ENCODE measurements at places on chromosomes 11 and 22.

DNA sequence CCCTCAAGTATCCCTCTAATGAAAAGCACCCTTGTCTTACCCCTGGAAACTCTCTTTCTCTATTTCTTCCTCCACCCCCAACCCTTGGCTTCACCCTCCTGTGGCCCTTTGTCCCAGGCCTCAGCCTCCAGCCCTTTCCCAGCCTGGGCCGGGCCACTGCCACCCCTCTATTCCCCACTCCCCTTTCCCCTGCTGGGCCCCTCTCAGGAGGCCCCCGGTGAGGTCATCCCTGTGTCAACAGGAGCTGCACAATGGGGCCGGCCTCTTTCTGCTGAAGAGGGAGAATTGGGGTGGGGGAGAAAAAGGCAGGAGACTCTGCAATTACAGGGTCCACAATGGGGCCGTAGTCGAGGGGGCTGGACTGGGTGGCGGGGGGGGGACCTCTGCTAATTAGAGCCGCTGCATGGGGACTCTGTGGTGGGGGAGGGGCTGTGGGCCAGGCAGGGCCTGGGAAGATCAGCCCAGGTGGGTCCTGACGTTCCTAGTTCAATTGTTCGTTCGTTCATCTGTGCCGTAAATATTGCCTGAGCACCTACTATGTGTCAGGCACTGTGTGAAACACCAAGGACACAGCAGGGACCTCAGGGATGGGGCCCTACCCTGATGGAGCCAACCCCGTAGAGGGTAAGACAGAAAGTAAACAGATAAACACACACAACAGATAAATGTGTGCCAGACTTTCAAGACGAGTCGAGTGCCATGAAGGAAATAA, 18.5 kb upstream of the MPPED1 start:
- no peak for DNase-seq

- DNase-seq = no peak
Observed at GRCh38 chr11:35859301-35859700, 84.6 kb upstream of the LDLRAD3 start.

GRCh38 chr11:73519266-73519665, 78.6 kb downstream of the FAM168A start:
- DNase-seq = no peak

DNA sequence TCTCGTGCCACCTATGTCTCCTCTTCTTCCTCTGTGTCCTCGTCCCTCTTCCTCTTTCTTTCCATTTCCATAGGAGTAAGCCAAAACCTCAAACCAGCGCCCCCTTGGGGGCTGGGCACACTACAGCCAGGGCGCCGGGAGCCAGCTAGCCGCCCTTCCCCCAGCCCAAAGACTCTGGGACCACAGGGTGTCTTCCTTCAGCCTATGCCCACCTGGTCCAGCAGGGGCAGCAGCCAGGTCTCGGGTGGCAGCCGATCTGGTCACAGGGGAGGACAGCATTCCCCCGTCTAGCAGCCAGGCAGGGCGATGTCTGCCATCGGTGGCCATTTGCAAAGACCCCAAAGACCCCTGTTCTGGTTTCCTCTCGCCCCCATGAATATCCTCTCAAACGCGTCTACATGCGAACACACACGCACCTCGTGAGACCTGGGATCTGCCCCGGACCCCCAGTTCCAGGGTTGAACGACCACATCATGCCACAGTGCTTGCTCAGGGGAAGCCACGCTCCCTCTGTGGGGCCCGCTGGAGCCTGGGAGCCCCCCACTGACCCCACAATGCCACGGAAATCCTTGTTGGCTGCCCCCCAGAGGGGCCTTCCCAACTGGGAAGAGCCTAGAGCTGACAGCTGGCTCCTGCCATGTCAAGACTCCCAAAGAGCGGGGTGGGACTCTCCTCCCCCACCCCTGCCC, 546.0 kb upstream of the CCDC179 start:
- DNase-seq = no peak

DNA sequence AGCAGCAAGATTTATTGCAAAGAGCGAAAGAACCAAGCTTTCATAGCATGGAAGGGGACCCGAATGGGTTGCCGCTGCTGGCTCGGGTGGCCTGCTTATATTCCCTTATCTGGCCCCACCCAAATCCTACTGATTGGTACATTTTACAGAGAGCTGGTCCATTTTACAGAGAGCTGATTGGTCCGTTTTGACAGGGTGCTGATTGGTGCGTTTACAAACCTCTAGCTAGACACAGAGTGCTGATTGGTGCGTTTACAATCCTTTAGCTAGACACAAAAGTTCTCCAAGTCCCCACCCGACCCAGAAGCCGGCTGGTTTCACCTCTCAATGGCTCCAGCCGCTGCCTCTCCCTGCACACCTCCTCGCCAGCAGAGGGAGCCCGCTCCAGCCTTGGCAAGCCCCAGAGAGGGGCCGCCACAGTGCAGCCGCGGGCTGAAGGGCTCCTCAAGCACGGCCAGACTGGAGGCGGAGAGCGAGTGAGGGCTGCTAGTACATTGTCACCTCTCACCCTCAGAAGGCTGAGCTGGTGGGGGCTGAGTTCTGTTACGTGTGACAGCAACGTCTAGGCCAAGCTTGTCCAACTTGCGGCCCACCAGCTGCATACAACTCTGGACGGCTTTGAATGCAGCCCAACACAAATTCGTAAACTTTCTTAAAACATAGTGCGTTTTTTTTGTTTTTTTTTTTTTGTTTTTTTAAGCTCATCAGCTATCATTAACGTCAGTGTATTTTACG, 8.7 kb downstream of the PTH start:
- DNase-seq = no peak

GRCh38 chr11:16082095-16083055, 274.0 kb downstream of the SOX6 start:
- no peak for DNase-seq

DNA sequence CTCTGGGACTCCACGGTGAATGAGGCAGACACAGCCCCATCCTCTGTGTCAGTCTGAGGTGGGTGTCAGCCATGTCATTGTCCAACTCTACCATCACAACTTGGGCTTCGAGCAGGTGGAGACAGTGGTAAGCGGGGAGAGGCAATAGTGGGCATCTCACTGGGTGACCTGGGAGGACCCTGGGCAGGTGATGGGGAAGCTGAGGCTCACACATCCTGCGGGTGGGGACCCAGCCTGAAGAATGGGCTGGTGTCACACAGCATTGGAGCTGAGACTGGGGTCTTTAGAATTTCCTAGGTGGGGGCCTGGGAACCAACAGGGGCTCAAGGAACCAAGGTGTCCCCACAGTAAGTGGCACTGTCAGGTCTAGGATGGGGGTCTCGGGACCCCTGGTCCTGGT, 7.0 kb upstream of the SMARCB1 start:
- DNase-seq = no peak

DNA sequence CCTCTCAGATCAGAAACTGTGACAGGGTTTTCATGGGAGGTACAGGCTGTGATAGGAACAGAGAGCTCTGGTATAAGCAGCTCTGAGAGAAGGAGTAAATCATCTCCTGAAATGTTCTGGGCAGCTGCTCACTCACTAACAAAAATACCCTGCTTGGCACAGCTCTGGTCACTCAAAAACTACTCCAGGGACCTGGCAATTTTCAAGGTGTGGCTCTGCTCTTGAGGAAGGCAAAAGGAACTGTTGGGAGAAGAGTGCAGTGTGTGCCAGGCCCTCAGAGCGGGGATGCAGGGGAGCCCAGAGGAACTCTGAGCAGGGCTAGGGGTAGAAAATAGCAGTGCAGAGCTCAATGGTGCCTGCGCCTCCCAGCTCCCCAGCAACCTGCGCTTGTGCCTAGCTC, 180.5 kb upstream of the ZBED5 start:
- no peak for DNase-seq

DNA sequence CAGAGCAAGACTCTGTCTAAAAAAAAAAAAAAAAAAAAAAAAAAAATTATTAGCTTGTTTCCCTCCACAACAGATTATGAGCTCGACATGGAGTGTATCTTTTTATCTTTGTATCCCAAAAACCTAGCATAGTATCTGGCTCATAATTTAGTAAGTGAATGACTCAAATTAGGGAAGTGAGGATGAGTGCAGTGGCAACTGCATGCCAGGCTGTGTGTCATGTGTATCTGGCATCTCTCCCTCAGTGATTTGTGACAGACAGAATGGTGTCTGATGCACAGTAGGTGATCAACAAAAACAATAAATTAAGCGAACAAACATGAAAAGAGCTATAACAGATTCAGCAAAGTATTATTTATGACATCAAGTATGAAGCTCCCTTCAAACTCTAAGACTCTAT, 7.2 kb downstream of the STK33 start:
- no peak for DNase-seq

- peak; percentile 73 for DNase-seq
Observed at GRCh38 chr22:26671317-26672059, 14.1 kb downstream of the MIAT start.

- no peak for DNase-seq
Observed at GRCh38 chr11:65310215-65310614, 4.5 kb upstream of the CDC42EP2 start.

All from GM12878 (cell line).